ENCODE measurements at places on chromosomes 6 and 20.

GRCh38 chr6:26170181-26170580, 83.0 kb downstream of the HFE start:
- no peak for DNase-seq

DNA sequence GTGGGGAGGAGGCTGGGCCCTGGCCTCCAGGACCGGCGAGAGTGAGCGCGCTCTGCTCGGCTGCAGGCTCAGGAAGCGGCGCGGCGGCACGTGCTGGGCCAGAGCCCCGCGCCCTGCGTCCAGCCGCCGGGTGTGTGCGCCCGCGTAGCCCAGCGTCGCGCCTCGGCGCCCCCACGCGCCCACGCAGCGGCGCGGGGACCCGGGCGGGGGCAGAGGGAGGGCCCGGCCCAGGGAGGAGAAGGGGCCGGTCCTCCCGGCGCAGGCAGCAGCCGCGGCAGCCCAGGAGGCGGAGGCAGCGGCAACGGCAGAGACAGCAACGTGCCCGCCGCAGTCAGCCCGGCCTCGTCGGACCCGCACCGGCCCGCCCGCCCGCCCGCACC, at the start of gene EYA2:
Gene EYA2, plus strand, starts transcription at position 265 of the 380 bp plus-strand sequence. CDS start 95,168 bp downstream, outside the sequence.
- peak; percentile 56 for DNase-seq

DNA sequence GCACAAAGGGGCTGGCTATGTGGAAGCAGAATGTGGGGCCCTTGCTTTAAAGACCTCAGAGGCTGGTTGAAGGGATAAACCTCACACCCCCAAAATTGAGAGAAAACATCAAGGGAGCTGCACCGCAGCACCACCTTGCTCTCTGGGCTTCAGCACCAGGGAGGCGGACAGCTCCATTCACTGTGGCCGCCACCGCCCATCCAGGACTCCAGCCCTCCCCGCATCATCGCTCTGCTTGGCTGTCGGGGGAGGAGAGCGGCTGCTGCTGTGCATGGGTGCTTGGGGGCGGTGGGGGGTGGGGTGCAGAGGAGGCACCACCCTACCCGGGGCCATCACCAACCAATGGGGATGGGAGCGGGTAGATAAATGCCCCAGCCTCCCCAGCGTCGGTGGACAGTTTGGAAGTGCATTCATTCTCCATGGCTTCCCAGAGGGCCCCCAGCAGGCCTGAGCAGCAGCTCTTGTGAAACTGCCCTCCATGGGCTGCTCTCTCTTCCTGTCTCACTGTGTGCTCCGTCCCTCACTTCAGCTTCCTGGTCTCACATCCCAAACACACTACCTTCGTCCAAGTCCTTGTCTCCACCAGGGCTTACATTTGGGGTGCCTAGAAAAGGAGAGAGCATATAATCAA, 75.7 kb upstream of the BHLHE23 start:
- peak; percentile 66 for DNase-seq

GRCh38 chr6:36936824-36937223, 17.7 kb upstream of the PI16 start:
- no peak for DNase-seq

GRCh38 chr6:136549300-136550044, 750 bp downstream of the MAP7 start:
- peak; percentile 20 for DNase-seq

DNA sequence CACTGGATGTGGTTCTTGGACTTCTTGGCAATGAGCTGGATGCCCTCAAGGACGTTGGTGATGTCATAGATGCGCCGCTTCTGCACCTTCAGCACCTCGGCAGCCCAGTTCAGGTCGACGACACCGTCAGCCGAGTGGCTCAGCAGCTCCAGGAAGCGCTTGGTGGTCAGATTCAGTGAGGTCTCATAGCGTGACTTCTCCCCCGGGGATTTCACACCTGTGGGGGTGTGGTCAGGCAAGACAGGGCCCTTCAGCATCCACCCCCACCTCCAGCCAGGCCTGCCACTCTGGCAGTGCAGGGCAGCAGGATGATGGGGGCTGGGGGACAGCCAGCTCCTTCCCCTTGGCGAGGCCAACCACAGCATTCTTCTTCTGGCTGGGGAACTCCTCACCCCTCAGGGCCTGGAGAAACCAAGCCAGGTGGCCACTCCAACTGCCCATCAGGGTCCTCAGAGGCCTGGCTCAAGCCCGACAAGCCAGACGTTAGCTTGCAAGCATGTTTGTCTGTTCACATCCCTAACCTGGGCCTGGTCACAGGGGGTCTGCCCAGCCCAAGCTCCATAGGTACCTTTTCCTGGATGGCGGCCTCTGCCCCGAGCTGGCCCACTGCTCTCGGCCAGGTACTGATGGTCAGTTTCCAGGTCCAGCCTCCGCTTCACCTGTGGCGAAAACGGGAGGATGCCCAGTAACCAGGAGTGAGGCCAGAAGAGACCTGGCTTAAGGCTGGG, 5.7 kb upstream of the NECAB3 start:
- DNase-seq: no peak

- no peak for DNase-seq
Observed at GRCh38 chr20:51195419-51195901, 172.6 kb upstream of the KCNG1 start.

DNA sequence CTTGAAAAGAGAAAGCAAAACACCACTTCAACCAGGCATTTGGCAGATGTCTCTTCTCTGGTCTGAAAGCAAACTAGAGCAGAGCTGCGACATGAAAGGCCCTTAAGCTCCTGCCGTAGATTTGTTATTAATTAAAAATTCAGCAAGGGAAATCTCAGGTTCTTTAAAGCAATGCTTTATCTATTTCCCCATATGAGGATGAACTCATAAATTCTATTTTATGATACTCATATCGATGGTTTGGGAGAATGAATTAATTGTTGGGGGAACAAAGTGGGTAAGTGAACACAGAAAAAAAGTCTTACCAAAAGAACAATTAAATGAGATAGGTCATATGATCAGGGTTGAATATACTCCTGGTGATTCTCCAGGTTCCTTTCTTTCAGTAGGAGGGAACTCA, 464.7 kb upstream of the SLC35B3 start:
- no peak for DNase-seq

DNA sequence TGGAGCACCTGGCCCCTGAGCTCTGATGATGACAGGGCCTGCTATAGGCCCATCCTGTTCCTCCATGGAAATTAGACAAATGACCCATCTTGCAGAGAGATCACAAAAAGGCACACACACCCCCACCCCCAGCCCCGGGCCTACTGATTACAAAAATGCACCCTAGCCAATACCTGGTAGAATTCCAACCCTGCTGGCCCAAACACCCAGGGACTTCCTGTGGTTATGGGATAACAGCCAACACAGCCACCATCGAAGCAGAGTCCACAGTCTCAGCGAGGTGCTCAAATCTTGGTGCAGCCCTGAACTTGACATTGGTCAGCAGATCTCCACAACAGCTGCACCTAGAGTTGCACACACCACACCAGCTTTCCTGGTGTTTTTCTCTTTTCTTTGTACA, 17.0 kb downstream of the NCR2 start:
- no peak for DNase-seq

DNA sequence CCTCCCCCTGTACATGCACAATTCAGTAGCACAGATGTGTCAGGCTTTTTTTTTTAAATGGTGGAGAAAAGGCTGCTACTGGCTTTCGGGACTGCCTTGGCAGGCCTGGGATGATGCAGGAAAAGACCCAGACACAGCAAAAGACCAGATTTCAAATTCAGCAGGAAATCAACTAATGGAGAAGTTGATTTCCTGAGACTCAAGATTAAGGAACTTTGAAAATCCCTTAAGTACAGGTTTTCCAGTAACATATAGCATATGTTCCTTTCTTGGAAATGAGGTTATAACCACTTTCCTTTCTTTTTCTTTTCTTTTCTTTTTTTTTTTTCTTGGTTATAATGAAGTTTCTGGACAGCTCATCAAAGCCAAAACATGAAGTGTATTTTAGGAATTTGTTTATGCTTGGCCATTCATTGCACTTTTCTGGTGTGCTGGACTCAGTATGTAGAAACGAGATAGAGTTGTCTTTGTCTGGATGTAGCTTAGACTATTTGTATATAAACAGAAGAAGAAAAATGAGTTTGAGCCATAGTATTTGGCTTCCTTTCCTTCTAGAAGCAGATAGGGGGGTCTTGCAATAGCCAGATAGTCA, 119.4 kb downstream of the SASH1 start:
- DNase-seq: peak; percentile 79

DNA sequence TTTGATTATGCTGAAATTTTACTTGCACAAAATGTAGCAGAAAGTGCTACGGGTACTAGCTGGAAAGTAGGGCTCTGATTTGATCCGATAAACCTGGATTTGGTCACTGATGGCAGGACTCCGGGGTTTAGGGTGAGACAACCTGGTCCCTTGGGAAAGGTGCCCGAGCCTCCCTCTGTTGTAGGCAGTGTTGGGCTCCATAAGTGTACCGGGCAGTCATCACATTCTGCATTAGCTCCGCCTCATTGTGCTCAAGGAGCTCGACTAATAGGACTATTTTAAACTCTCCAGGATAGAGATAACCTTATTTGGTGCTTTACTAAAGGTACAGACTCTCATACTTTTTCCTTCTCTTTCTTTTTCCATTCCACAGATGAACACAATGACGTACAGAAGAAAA, 117.6 kb downstream of the UTRN start:
- no peak for DNase-seq

DNA sequence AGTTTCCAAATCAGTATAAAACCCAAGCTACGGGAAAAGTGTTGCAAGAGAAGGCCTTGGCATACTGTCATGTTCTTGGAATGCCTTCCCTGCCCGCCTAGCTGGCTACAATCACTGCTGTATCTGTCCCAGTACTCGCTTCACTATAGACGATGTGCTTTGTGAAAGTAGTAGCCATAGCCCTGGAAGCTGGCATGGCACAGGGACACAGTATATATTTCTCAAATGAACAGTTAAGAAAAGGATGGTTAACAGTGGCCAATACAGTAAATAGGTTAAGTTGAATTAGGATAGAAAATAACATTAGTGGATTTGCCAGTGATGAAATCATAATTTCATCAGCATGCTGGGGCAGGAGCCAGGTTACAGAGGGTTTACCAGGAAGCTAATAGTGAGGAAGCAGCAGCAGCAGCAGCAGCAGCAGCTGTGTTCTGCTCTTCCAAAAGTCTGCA, 499.3 kb downstream of the CDKAL1 start:
- DNase-seq: peak; percentile 93

DNA sequence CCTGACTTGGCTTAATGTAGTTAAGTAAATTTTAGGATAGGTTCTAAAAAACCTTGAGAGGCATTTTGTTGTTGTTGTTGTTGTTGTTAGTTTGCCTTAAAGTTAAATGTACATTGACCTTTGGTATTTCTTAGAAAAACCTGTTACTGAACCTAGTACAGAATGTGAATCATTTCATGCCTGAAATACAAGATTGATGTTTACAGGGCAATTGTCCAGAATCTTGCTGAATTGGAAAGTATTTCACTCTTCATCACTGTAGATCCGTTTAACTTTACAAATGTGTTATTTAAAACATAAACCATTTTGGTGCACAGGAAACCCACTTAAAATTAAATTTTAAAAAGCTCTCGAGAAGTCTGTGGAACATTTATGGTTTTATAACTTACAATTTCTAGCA, 75.0 kb downstream of the CEP57L1 start:
- peak; percentile 40 for DNase-seq

GRCh38 chr6:115902436-115902835, 158.3 kb downstream of the FRK start:
- DNase-seq: peak; percentile 5

DNA sequence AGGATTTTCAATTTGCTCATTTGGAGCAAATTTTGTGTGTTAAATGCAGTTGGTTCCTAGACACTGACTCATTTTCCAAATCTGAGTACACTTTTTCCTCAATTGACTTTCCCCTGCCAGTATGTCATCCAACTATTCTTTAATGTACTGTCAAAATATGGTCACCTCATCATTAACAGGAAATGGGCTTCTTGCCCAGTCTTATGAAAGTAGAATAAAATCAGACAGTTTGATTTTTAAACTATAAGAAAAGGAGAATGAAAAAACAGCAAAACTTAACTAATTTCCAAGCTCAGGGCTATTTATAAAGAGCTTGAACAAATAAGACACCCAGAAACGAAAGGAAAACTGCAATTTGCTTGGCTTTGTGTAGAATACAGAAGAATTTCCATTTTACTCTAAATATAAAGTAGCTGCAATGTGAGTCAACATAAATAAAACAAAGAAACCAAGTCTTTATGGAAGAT, 43.7 kb upstream of the RAB23 start:
- peak; percentile 94 for DNase-seq

DNA sequence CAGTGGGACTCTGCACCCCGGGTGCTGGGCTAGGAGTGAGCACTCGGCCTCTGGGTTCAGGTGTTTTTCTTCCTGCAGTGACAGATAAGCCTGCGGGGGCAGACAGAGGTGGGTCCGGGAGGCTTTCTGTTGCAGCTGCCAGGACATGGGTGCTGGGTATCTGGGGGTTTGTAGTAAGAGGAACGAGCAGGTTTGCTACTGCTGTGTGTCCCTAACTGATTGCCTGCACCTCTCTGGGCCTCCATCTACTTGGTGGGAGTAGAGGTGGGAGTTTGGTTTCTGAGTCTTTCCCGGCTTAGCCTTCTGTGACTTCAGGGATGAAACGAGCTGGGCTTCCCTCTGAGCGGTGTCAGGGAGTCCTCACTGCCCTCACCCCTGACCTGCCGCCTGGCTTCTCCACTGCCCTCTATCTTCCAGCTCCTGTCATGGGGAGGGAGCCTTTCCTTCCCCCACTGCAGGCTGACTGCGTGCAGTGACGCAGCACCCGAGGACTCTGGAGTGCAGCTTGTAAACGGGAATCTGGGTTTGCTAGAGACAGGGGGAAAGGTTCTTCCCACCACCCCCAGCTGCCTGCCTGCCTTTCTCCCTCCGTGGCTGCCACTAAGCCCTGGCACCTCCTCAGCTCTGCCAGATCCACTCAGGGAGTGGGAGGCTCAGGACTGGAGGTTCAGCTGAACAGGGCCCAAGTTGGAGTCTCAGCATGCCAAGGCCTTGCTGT, 6.7 kb downstream of the DLGAP4 start:
- DNase-seq: no peak

DNA sequence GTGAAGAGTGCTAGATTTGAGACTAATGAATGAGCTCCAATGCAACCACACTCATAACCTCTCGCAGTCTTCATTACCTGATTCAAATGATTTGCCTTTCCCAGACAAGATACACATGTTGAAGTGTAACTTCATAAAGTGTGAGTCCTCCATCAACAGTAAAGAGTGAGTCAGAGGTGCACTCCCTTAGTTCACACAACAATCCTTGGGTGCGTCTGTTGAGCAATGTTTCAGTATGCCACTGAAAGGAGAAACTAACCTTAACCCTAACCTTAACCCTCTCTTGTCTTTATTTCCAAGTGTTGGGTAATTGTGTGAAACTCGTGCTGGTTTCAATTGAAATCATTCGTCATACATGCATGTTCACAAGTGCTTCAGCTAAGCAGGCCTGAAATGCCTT, 21.0 kb upstream of the RIN2 start:
- no peak for DNase-seq

DNA sequence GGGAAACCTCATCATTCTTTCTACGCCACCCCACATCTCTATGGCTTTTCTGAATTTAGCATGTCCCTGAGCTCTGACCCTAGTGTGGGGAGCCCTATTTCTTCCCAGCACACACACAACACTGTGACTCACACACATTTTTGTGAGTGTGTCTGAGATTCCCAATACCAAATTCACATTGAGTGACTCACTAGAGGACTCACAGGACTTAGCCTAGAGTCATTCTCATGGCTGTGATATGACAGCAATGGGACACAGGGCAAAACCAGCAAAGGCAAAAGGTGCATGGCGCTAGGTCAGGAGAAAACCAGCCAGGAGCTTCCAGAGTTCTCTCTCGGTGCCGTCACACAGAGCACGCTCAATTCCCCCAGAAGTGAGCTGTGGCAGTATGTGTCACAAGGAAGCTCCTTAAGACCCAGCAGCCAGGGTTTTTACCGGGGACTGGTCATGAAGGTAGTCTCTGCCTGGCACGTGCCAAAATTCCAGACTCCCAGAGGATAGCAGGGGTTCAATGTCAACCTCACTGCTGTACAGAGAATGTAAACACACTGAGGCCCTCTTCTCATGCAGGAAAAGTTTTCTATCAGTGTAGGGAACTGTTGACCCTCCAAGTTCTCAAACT, 6.2 kb downstream of the CSTL1 start:
- DNase-seq: no peak

All from muscle of leg (tissue), 16 donors.